Right ventricle myocardium superior (tissue), 1 donor: ENCODE measurements at places on chromosomes 7 and 10. TPM values are rescaled to one million over a fixed set of nuclear protein-coding genes. Genes with fewer than 3 reads are reported as not detected.
A peak's percentile ranks its signal among the peaks of the same experiment; 100 is the strongest.

The ADRA2A gene
- total RNA-seq: 0.67 TPM

The TRIM50 gene
- total RNA-seq: 0.51 TPM

DNA sequence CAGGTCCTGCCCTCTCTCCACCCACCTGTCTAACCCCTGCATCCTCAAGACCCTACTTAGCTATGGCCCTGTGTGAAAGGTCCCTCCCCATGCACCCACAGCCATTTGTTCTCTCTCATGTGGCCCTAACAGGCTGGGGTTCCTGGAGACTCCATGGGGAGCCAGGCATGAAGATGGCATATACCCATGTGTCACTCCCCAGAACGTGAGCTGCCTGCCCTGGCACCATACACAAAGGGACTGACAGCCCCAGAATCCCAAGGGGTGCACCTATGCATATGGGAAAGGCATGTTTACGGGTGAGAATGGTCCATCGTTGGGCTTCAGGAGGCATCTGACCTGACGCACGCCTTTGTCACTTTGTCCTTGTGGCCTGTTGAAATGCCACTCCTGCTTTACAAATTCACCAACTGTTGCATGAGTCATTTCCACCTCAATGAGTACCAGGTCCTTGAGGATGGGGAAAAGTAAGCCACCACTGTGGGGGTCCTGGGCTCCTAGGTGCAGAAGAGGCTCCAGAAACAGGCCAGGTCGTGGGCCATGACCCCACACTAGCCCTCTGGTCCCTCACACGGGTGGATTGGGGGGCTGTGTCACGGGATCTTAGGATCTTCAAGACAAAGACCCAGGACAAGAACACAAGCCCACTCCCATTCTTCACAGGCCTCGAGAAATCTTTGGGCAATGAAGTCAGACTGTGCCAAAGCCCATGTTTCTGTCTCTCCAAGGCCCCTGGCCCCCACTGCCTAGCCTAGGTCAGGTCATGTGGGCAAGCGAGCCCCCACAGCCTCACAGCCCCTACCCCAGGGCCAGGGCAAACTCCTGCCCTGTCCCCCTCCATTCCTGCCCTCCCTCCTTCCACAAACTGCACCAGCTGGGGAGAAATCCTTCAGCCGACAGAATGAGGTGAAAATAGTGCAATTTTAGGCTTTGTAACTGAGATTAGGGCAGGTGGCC lies 8.6 kb downstream of the GPRIN2 start:
- DNase-seq: no peak

DNA sequence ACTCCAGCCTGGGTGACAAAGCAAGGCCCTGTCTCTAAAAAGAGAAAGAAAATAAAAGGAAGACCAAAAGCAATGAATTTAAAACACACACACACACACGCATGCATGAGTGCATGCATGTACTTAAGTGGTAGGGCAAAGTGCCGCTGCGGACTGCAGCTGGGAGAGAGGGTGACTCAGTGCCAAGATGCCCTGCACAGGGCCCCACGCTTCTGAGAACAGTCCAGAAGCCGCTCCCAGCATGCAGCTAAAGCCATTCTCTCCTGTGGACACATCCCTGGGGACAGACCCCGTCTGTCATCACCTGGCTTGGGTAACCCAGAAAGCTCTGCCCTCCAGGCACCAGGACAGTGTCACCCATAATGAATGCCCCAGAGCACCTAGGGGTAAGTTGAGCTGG lies 61.0 kb upstream of the MYL10 start:
- peak; percentile 51 for DNase-seq

- no peak for DNase-seq
Measured at GRCh38 chr10:62589689-62590088, 214.8 kb upstream of the ADO start.

GRCh38 chr10:105139363-105139896 lies 498.3 kb downstream of the SORCS3 start:
- peak; percentile 46 for DNase-seq

DNA sequence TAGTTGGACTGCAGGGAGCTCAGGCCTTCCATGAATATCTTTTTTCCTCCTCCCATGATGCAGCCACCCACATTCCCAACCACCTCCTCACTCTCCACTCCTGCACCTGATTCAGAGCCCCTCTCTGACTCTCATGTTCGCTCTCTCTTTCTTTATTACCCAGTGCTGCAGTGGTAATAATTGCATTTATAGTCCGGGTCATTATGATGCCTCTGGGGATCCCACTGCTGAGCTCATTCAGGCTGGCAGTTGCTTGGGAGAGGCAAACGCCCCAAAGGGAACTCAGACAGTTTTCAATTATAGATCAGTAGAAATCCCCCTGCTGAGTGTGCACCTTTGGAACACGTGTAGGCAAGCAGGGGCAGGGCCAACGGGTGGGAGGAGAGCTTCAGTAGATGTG lies 953.0 kb downstream of the GRID1 start:
- DNase-seq: no peak

The PRKCQ gene
- total RNA-seq: 0.30 TPM

- DNase-seq: no peak
Measured at GRCh38 chr10:110547139-110547761, 20.2 kb upstream of the SMC3 start.
